ENCODE measurements at places on chromosomes 7 and 10. TPM values are rescaled to one million over a fixed set of nuclear protein-coding genes. Genes with fewer than 3 reads are reported as not detected.

GRCh38 chr10:7102557-7103349 lies 308.1 kb downstream of the SFMBT2 start:
- DNase-seq, result no peak

DNA sequence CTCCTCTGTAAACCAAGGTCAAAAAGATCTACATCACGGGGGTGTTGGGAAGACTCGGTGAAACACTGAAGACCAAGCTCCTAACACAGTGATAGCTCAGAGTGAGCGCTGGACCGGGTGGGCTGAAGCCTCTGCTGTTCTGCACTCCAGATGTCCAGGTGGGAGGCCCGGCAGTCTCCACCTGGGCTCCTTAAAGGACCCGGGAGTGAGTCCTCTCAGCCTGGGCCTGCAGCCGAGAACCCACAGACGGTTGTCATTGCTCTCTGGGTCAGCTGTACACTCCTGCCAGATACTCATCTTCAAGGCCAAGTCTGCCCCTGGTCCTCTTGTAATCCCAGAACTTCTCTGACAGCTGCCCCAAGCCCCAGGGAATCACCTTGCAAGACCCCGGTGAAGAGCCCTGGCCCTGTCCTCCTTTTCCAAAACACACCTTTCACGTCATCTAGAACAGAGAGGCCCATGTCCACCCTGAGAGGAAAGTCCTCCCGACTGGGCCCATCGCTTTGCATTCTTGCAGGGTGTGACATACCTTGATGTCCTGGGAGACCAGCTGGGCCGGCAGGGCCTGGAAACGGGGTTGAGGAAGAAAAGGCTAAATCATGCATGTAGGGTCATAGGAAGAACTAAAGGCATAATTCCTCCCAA lies 43.7 kb downstream of the COL17A1 start:
- no peak for DNase-seq

DNA sequence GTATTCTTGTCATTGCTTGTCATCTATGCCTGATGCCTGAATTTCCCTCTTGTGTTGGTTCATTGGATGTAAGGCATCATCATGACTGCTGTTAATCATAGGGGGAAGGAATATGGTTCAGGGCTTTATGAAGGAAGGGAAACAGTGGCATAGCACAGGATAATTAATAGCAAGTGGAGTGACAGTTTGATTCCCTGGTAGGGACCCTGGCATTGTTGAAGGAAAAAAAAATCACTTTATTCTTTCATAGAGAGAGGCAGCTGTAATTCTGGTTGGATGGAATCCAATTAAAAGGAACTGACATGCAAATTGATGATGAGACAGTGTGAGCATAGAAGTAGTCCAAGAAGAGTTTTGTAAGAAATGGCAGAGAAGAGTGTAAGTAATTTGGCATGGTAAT lies 121.4 kb downstream of the AUTS2 start:
- no peak for DNase-seq

Gene DLX5
- total RNA-seq, result not detected

- no peak for DNase-seq
Observed at GRCh38 chr7:96034940-96035727, 262.8 kb downstream of the DYNC1I1 start.

DNA sequence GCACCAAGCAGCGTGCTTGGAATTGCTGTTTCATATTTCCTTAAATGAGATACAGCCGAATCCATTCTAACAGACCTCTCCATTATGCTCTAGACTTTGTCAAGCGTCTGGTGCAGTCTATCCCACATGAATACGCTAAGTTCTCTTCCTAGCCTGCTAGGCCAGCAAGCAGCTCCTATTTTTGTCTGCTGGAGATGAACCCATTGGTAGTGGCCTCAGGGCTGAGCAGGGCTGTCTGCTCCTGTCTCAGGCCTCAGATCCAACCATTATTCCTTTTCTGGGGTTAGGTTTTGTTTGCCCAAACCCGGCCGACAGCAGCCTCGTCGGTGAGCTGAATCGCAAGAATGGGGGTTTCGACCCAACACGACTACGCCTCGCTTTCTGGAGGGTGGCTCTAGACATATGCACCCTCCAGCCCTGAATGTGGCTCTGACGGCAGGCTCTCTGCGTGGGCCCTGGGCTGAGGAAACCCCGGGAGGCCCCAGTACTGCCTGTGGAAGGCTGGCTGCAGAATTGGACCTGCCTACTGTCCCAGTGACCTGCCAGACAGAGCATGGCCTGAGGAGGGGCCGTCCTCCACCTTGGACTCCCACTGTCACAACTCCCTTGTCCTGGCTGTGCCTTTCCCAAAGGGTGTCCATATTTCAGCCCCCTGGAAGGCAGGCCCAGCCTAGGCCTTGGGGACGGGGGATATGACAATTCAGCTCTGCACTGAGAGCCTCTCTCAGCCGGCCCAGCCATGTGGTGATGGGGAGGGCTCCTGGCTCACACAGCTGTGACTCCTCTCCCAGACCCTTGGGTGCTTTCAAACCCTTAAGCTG lies 267.9 kb upstream of the TCERG1L start:
- no peak for DNase-seq

- no peak for DNase-seq
Observed at GRCh38 chr7:80263333-80263732, 128.7 kb downstream of the GNAI1 start.

DNA sequence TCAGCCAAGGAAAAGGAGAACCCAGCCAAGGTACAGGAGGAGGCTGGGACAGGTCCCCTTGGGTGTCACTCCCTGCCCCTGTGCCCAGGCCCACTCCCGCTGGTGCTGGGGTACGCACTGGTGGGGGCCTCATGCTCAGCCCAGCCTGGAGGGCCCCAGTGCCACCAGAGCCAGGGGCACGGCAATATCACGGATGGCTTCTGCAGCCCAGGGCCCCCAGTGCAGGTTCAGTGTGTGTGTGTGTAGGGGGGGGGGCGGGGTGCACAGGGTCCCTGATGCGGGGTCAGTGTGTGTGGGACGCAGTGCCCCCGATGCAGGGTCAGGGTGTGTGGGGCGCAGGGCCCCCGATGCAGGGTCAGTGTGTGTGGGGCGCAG lies 23.4 kb upstream of the ZNF716 start:
- DNase-seq, result no peak

DNA sequence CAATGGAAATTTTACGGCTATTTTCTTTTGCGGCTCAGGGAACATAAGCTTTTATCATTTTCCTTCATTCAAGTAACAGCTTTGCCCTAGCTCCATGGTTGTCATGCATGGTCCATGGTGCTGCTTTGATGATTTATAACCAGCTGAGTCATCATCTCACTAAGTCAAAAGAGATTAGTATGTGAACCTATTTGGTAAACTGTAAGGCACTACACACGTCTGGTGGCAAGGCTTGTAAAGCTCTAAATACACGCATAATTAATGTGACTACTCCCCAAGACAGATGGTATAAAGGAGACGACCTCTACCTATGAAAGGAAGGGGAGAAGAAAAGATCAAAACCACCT lies 340.2 kb downstream of the KCNMA1 start:
- DNase-seq, result no peak

GRCh38 chr7:101140339-101140699 lies 13.4 kb downstream of the SERPINE1 start:
- no peak for DNase-seq
